NCI-H1417 treated with DMSO at 0.1 percent for 48 hours (cell line): ENCODE measurements at places on chromosomes 6 and 20.

- DNase-seq, result no peak
Measured at GRCh38 chr6:151577257-151577656, 83.4 kb downstream of the CCDC170 start.

- no peak for DNase-seq
Measured at GRCh38 chr6:72624557-72625160, 2.8 kb downstream of the KCNQ5 start.

GRCh38 chr20:54122681-54123586 lies 50.9 kb downstream of the CYP24A1 start:
- DNase-seq, result no peak

DNA sequence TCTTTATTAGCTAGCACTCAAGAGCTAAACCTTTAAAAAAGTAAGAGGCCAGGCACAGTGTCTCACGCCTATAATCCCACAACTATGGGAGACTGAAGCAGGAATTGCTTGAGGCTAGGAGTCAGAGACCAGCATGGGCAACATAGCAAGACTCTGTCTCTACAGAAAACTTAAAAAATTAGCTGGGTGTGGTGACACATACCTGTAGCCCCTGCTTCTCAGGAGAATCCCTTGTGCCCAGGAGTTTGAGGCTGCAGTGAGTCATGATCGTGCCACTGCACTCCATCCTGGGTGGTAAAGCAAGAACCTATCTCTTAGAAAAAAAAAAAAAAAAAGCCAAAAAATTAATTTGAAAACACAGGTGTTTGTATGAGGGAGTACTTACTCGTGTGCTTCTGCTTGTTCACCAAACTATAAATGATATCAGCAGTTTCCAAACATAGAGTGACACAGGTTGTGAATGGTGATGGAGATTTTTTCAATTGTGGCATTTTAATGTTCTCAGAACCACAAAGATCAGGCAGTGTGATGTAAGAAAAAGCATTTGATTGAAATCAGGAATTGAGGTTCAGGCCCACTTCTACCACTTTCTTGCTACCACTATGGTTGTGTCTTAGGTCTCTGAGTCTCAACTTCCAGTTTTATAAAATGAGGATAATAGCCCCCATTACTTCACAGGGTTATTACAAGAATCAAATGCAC lies 104.9 kb downstream of the FOXO3 start:
- DNase-seq, result no peak

DNA sequence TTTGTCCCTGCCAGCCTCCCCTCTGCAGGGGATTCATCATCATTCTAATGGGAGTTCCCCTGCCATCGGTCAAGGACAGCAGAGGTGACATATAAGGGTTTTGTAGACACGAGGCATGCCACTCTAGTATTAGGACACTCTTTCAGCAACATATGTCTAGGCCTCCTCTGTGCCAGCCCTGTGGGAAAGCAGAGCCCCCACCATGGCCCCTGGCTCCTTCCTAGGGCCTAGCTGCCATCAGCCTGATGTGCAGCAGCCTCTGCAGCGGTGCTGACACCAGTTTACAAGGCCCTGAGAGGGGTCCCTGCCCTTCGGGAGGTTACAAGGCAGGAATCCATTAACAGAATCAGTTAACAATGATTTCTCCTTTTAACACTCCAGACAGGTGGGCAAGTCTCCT lies 32.5 kb downstream of the TMEM242 start:
- DNase-seq, result no peak

DNA sequence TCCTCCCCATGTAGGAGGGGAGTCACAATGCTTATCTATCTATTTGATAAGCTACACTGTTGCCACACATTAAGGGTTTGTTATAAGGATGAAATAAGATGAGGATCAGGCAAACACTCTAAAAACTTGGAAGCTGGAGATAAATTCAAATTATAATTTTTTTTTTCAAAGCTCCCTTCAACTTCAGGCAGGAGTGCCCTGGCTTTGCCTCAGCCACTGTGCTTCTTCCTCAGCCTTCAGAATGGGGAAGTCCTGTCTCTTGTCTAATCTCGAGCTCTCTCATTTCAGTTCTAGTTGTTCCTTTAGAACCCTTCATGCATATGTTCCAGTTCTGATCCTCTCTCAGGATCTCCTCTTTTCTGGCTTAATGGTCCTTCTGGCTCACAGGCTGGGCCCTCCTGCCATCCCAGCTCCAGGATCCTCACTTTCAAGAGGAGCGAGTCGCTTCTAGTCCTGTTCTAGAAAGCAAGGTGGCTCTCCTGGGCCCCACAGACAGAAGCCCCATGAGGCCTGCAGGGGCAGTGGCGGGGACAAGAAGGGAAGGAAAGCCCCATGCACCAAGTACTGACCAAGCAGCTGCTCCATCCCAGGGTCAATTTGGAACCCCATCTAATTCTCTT lies 164.3 kb downstream of the VEGFA start:
- DNase-seq, result no peak

- DNase-seq, result no peak
Measured at GRCh38 chr6:113859349-113860180, 2.4 kb downstream of the MARCKS start.

DNA sequence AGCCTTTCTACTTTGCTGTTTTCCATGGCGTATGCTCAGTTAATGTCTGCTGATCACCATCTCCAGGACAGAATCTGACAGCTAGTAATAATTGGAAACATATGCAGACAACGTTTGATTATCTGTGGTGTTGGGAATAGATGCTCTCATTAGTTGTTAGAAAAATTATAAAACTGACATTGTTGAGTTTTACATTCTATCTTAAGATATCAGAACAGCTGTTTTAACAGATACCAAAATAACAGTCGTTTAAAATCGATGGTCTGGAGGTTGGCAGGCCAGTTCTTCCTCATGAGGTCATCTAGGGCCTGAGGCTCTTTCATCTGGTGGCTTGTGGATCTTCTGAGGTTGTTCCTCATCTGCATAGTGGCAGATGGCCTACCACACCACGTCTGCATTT lies 137.6 kb downstream of the AIG1 start:
- DNase-seq, result no peak

GRCh38 chr20:16393836-16394235 lies 179.4 kb downstream of the KIF16B start:
- DNase-seq, result no peak

GRCh38 chr6:97812940-97813339 lies 529.9 kb upstream of the MMS22L start:
- no peak for DNase-seq

GRCh38 chr6:130981409-130981808 lies 81.6 kb downstream of the EPB41L2 start:
- no peak for DNase-seq

DNA sequence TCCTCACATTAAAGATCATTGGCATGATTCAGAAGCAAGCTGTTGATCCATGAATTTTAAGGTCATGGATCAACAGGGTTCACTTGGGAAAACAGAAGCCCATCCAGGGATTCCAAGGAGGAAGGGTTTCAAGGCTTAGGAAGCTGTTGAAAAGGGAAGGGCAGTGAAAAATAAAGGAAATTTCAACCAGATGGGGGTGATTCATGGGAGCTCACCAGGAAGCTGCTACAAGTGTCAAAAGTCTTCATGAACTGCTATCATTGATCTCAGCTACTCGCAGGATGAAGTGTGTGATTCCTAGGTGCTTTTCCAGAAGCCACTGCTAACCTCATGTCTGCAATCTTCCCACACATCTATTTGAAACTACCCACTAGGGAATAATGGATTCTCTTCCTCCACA lies 26.2 kb downstream of the ADTRP start:
- DNase-seq, result no peak

DNA sequence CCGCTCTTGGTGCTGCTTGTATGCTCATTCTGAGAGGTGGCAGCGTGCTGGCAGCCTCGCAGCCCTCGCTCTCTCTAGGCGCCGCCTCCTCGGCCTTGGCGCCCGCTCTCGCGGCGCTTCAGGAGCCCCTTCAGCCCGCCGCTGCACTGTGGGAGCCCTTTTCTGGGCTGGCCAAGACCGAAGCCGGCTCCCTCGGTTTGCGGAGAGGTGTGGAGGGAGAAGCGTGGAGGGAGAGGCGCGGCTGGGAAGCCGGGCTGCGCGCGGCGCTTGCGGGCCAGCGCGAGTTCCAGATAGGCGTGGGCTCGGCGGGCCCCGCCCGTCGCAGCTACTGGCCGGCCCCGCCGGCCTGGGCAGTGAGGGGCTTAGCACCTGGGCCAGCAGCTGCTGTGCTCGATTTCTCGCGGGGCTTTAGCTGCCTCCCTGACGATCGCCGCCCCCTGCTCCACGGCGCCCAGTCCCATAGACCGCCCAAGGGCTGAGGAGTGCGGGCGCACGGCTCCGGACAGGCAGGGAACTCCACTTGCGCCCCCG lies 19.5 kb upstream of the FAM8A1 start:
- DNase-seq, result no peak

DNA sequence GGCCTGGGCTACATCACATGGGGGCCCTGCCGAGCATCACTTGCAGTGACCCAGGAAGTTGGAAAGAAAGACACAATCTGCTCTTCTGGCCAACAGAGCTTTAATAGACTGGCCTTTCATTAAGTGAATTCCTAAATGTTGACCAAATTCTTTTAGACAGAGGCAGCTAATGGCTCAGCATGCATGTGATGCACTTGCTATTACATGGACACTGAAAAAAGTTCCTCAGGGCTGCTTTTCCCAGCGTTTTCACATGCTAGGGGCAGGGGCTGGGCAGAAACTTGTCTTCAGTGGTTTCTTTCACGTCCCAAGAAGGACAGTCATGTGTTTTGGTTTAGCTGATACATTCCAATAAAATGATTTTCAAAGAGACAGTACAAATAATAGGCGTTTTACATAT lies 651.0 kb upstream of the SLC35B3 start:
- no peak for DNase-seq

GRCh38 chr20:38157635-38158495 lies 7.2 kb downstream of the TGM2 start:
- DNase-seq, result no peak

- no peak for DNase-seq
Measured at GRCh38 chr20:52405986-52406385, 214.4 kb upstream of the ZFP64 start.

- no peak for DNase-seq
Measured at GRCh38 chr20:63280929-63281545, 8.4 kb downstream of the ARFGAP1 start.

DNA sequence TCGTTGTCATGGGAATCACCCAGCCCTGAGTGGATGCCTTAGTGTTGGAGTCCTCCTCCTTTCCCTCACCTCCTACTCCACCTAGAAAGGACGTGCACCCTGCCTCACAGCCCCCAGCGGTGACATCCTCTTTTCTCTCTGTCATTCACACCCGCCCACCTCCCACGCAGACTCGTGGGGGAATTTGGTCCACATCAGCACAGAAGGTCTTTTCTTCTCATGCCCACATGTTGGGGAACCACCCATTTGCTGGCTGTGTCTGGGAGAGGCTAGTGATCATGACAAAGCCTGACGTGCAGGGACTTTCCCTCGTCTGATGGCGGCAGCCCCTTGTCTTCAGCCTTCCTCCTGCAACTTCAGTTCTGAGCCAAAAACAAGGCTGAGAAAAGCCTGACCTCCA lies 96.0 kb upstream of the CNKSR3 start:
- DNase-seq, result no peak

- no peak for DNase-seq
Measured at GRCh38 chr6:52364480-52365166, 2.7 kb downstream of the PAQR8 start.

DNA sequence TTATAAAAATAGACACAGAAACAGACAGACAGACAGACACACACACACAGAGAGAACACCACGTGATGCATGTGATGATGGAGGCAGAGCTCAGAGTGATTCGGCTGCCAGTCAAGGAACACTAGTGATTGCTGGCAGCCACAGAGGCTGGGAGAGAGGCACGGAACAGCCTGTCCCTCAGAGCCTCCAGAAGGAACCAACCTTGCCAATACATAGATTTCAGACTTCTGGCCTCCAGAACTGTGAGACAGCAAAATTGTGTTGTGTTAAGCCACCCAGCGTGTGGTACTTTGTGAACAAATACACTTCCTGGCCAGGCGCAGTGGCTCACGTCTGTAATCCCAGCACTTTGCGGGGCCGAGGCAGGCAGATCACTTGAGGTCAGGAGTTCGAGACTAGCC lies 9.5 kb upstream of the PARD6B start:
- no peak for DNase-seq

DNA sequence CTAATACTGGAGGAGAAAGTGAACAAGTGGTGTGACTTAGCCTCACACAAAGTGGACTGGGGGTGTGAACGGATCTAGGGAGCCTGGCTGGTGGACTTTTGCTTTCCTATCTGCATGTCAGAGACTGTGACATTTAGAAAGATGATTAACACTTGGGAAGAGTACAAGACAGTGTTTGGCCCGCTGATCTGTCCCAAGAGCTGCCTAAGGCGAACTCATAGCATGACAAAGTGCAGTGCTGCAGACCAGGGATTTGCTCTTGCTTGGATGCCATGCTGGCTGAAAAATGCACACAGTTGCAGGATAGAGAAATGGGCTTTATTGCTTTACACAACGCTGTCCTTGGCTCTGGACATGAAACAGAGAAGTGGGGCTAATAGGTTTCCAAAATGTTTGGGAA lies 386.0 kb upstream of the MAN1A1 start:
- no peak for DNase-seq

DNA sequence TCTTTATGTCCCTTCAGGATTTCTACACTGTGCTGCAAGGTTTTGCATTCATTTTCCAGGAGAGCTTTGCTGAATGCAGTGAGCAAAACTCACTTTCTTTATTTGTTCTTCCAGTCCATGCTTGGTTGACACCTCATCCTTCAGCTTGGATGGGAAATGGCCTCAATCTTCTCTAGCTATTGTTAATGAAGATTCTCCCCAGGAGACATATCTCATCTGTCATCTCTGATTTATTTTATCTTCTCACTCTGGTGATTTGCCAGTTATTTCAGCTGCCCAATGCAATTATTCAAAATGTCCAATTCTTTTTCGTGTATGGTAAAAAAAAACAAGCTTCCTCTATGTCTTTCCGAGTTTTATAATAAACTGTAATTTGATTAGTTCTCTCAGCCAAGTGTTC lies 77.9 kb upstream of the PAK5 start:
- no peak for DNase-seq
